Body of pancreas (tissue), 4 donors: ENCODE measurements at places on chromosomes 6 and 20.
A peak's percentile ranks its signal among the peaks of the same experiment; 100 is the strongest.

- DNase-seq: peak; percentile 38
Measured at GRCh38 chr6:44456070-44456965, 68.8 kb downstream of the CDC5L start.

DNA sequence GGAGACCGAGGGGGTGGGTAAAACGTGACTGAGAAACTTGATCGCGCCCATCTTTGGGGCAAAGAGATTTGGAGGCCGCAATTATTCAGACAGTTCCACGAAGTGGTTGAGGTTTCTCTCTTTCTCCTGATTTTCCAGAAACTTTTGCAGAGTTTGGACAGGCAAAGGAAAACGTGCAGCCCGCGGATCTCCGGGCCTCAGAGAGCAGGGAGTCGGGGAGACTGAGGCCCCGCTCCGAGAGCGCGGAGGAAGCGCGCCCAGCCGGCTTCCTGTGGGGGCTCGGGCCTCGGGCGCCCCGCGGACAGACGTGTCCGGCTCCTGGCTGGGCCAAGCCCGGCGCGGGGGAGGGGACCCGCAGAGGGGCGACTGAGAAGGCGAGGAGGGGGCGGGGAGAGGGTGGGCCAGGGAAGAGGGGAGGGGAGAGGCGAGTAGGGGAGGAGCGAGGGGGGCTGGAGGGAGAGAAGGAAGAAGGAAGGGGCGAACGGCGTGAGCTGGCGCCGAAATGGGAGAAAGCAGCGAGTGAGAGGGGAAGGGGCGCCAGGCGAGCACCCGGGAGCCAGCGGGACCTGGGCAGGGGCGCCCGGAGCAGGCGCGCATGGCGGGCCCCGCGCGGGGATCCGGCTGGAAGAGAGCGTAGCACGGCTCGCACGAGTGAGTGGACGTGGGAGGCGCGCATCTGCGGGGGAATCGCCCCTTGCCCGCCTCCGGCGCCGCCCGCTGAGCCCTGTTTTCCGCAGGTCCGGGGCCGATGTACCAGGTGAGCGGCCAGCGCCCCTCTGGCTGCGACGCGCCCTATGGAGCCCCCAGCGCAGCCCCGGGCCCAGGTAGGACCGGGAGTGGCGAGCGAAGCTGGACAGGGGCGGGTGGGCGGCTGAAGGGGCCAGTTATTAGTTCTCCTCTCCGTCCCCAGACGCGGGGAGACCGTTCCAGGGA, at the start of gene MDFI:
TSS of gene MDFI (plus strand) at position 467 of the 933 bp plus-strand sequence. CDS start at position 749, 282 bp downstream.
- DNase-seq: no peak

- no peak for DNase-seq
Measured at GRCh38 chr6:1117530-1118286, 194.2 kb upstream of the FOXQ1 start.

GRCh38 chr6:151451417-151451949, 443 bp downstream of the RMND1 start:
- DNase-seq: no peak

DNA sequence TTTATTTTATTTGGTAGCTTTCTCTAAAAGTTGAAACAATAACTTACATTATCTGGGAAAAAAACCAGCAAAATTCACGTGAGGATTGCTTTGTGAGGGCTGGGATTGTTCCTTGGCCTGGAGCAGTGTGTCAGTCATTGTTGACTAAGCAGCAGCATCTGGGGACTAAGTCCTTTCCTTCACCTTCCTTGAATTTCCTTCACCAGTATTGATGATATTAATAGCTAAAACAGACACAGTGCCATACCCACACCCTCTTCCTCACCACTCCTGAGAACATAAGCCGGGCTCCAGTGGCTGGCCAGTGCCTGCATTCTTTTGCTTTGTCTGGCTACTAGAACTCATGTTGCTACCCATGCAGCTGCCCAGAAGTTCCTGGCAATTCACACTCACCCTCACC, 23.7 kb downstream of the PLCB1 start:
- DNase-seq: no peak
